ENCODE measurements at places on chromosomes 4 and X.
A peak's percentile ranks its signal among the peaks of the same experiment; 100 is the strongest.

- DNase-seq, result no peak
Measured at GRCh38 chr4:3237712-3238560, 11.0 kb upstream of the MSANTD1 start.

GRCh38 chrX:7059859-7060258 lies 87.7 kb upstream of the STS start:
- DNase-seq, result no peak

DNA sequence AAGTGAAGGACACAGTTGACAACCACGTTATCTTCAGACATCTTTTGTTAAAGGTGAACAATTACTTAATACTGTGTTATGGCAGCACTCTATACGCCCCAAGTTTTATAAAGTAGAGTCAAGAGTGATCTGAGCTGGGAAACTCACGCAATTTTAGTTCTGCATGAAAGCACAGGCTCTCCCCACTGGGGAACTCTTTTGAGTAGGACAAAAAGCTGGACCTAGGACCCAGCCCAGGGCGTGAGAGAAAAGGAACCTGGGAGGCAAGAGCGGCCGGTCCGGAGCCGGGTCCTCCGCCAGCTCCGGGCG lies 152.6 kb upstream of the SLC4A4 start:
- no peak for DNase-seq

DNA sequence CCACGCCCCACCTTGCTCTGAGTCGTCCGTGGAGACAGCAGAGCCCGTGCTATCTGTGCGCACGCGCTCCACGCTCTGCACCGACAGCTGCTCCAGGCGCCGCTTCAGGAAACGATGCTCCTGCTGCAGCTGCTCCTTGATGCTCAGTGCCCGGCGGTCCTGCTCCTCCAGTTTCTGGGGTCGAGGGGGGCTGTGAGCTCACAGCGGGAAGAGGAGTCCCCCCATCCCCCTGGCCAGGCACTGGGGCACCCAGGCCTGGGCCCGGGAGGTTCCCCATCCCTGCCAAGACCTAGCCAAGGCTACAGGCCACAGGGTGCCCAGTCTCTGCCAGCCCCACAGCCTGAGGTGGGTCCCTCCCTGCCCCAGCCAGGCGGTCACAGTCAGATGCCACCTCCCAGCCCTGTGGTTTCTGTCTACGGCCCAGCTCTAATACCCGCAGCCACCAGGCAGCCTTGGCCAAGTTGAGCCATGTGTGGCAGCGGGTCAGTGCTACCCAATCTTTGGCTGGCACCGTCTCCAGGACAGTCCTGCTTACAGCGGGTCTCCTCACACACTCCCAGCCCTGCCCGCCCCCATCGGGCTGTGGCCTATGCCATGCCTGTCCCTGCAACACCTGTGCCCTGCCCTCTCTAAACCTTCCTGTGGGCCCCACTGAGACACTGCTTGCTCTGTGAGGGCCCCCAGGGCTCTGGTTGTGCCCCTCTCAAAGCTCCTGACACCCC lies 9.3 kb upstream of the HAUS3 start:
- DNase-seq, result no peak

GRCh38 chr4:94934201-94934600 lies 176.4 kb downstream of the BMPR1B start:
- no peak for DNase-seq

- DNase-seq, result no peak
Measured at GRCh38 chr4:26321373-26322221, 783 bp downstream of the RBPJ start.

DNA sequence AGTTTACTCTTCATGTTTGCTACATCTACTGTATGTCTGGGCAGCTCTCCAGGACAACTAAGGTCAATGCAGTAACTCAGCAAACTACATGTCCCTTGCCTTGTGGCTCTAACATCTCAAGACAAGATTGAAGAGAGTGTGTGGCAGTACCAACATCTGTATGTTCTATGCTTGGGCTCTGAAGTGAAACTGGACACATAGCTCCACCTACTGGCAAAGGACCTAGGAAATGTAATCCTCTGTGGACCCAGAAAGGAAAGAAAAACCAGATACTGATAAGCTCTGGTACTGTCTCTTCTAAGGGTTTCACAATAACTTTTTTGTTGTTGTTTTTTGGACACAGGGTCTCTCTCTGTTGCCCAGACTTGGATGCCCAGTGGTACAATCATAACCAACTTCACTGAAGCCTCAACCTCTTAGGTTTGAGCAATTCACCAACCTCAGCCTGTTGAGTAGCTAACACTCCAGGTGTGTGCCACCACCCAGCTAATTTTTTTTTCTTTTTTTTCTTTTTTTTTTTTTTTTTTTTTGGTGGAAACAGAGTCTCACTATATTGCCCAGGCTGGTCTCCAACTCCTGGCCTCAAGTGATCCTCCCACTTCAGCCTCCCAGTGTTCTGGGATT lies 64.1 kb downstream of the QDPR start:
- peak; percentile 7 for DNase-seq

- DNase-seq, result no peak
Measured at GRCh38 chrX:34491126-34491525, 166.0 kb downstream of the TMEM47 start.

DNA sequence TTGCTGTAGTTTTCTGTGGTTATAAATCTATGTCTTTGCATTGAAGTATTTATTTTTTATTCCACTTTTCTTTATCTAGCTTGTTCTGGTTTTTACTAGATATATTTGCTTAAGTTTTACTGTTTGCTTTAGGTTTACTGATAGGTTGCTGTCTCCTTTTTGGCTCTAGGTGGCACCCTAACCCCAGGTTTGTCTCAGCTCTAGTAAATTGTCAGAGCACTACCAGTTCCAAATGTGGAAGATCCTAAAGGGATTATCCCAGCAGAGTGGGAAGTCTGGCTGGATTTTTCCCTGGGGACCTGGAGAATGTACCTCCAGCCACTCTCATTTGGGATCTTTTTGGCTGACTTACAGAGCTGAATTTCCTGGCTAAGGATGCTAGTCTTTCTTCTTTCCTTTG lies 106.1 kb downstream of the PBDC1 start:
- DNase-seq, result no peak

DNA sequence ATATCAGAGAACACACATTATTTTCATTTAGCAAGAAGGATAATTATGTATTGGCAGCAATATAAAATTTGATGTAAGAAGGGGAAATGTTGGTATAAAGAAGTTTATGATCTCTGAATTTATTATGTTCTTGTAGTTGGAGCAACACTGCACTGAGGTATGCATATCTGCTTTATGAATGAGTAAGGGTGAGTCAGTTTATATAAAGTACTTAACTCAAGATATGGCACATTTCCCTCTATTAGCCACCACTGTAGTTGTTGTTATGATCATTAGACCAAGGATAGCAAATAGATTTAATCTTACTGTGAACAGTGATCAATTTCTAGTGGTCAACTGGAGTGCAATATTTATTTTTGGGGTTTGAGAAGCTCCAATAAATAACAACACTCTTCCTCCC lies 66.6 kb downstream of the SNX25 start:
- no peak for DNase-seq

DNA sequence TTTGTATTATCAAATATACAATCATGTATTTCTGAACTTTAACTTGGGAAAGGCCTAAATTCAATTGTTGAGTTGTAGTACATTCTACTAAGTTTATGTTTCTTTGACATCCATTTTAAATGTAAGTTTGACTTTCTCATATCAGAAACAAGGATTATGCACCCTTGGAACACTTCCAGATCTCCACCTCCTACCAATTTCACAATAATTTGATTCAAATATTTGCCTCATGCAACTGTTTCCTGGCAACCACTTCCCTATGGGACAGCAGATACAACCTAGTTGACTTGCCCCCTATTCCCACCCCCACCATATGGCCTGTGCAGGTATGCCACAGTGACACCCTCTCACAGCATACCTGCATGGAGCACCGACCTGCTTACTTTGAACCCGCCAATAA lies 506.4 kb upstream of the PABPC4L start:
- DNase-seq, result no peak

GRCh38 chrX:105117621-105118020 lies 102.9 kb downstream of the TEX13A start:
- DNase-seq, result no peak

DNA sequence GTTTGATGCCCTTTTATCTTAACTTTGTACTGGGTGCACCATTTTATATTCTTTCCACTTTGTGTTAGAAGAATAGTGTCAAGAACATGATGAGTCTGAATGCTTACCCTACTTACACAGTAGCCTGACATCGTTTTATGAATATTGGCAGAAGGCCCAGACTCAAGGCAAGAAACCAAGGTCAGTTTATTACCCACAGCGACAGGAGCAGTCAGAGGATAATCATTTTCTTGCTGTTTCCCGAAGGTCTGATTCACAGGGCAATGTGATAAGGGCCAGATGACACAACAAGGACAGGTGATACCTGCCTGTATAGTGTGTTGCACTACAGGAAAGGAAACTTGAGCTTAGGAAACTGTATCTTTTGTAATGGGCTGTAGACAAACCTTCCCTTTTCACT lies 417.4 kb downstream of the SPOCK3 start:
- DNase-seq, result no peak

DNA sequence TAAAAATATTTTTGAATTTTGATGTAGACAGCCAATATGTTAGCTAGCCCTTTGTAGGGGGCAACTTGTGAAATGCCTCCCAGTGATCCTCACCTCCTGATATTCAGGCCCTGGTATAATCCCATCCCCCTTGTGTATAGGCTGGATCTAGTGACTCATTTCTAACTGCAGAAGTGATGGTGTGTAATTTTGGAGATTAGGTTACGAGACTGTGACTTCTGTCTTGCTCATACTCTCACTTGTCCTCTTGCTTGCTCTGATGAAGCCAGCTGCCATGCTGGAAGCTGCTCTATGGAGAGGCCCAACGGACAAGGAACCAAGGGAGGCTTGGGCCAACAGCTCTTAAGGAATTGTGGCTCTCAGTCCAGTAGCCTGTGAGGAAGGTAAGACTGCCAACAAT lies 61.7 kb downstream of the GPR82 start:
- DNase-seq, result no peak

DNA sequence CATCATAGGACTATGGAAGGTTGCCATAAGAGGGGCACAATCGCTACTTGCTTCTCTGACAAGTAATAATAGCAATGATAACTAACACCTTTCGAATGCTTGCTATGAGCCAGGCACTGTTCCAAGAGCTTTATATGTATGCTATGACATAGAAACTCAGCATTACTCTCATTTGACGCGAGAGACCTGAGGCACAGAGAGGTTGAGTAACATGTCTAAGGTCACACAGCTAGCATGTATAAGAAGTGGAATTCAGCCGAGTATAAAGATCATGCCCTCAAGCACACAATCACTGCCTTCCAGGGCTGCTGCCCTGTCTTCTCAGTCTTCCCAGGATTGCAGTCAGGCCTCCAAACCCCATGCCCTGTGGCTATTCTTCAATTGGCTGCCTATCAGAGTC lies 19.5 kb downstream of the PJA1 start:
- no peak for DNase-seq

DNA sequence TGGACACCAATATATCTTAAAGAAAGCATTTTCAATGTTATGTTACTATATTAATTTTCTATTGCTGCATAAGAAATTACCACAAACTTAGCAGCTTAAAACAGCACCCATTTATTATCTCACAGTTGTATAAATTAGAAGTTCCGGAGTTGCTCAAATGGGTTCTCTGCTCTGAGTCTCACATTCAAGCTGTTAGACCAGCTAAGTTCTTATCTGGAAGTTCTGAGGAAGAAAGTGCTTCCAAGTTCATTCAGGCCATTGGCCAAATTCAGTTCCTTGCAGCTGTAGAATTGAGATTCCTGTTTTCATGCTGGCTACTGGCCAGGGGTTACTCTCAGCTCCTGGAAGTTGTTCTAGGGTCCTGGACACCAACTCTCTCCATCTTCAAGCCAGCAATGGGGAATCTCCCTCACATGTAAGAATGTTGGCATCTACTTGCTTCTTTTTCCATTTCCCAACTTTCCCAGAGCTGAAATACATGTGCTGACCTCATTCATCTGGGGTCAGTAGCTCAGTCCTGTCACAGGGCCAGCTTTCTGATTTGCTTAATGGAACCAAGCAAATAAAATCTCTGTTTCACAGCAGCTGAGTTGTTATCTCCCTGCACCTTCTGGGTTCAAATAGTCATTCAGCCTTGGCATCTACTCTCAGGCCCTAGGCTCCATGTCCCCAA lies 99.6 kb upstream of the INTU start:
- no peak for DNase-seq

GRCh38 chr4:472881-473569 lies 25.9 kb downstream of the ZNF721 start:
- DNase-seq, result no peak

DNA sequence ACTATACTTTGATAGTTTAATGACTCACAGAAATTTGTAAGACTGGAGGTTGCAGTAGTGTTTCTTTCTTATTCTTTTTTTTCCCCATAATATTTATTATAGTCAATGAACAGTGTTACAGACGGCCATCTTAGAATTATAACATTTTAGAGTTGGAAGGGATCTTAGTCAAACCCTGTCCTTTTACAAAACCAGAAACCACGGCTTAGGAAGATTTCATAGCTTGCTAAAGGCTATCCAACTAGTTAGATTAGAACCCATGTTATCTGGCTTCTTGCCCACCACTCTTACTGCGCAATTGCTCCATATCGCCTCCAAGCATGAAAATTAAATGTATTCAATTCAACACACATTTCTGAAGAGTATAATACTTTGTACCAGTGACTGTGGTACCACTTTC lies 1.1 kb downstream of the XIAP start:
- no peak for DNase-seq

DNA sequence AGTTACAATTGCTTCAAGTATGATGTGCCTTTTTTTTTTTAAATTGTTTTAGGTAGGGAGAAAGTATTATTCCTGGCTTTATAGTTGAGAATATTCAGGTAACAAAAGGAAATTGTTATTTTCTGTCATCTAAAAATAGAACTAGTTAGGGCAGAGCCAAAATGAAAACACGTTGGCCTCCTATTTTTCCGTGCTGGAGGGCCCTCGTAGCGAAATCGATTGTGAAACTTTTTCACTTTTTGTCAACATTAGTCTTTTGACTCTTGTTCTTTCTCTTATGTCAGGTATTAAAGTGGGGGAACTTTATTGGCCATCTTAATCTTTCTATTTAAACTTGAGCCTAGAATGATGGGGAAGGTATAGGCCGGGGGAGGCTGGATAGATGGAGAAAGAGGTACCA lies 104.9 kb downstream of the ARHGAP10 start:
- no peak for DNase-seq

DNA sequence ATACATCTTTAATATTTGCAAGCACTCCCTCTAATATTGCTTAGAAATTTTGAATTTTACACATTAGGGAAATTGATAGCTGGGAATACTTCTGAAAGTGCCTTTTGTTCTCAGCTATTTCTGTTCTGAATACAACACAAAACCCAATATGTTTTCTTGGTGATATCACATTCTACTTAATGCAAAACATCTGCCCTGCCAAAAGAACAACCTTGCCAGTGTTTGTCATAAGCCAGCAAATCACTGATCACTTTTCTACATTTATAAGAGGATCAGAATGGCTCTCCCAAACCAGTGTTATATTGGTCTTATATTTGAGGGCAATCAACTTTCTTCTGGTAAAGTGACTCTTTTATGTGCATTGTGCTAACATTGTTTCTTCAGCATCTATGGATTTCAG lies 126.8 kb upstream of the APOOL start:
- no peak for DNase-seq

DNA sequence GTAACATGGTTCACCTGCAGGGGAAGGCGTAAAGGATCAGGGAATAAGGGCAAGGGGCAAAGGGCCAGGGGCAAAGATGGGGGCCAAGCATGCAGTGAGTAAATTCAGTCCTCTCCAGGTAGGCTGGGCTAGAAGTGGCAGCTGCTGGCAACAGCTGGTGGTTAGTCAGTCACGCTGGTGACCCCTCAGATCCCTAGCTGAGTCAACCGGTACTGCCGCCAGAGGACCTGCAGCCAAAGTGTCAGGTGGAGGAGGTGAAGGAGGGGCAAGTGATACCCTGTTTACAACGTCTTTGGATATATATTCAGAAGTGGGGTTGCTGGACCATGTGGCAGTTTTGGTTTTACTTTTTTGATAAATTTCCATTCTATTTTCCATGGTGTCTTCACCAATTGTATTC lies 24.6 kb upstream of the NAP1L2 start:
- DNase-seq, result no peak
